ENCODE measurements at places on chromosomes 12 and 14. TPM values are rescaled to one million over a fixed set of nuclear protein-coding genes. Genes with fewer than 3 reads are reported as not detected.

Gene SNW1
- 66.7 TPM for total RNA-seq

DNA sequence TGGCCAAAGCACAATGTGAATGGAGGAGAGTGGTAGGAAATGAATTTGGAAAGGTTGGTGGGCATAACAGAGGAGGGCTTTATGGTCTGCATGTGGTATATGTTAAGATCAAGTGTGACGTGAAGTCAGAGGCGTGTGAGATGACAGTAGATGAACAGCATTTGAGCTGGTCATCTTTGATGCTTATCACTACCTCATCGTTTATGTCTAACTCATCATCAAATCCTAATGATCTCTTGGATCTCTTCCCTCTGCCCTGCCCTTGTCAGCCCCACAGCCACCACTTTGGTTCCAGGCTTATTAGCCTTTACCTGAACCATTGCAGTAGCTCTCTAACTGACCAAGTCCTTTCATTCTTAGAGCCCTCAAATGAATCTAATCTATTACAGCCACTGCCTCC is 132.5 kb downstream of the LLPH start:
- H3K4me1 ChIP-seq = no peaks in the 10 kb centered on the region
- no peak for DNase-seq
- no peaks in the 10 kb centered on the region for H3K27me3 ChIP-seq
- no peak overlapping the region for H3K27ac ChIP-seq

GRCh38 chr12:70278945-70279344 is 35.7 kb downstream of the CNOT2 start:
- H3K36me3 ChIP-seq = no peaks in the 10 kb centered on the region
- no peak overlapping the region for H3K27ac ChIP-seq
- no peaks in the 10 kb centered on the region for H3K27me3 ChIP-seq
- DNase-seq = no peak

Gene KRT79
- total RNA-seq = not detected

DNA sequence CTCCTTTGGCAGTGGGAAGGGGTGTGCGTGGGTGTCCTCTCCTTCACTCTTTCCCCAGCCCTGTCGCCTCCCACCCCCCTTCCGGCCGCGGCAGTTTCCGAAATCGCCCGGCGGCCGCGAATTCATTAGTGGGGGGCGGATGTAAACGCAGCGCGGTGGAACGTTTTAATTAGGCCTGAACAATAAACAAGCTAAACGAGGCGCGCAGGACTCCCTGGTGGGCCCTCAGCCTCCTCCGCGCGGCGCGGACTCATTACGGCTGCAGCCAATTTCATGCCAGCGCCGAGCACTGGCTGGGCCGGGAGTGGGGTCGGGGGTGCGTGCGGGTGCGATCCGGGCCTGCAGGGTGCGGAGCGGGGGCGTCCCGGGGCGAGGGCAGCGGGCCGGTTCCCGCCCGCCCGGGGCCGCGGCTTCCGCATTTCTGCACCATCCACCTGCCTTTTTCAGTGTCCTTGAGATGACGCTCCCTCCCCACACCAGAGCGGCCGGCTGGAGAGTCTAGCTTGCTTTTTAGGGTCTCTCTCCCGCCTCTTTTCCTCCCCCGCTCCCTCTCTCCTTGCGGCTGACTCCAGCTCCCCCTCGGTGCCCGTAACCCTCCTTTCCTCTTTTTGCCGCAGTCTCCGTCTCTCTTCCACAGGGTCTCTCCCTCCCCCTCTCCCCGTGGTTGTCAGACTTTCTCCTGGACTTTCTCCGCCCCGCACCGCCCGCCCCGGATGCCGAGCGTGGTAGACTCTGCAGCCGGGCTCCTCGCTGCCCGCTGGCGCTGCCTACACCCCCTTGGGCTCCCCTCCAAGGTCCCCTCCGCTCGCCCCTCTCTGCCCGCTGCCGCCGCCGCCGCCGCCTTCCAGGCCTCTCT is at the start of gene CISTR:
TSS of gene CISTR (minus strand) at position 644 of the 856 bp plus-strand sequence.
- no peaks in the 10 kb centered on the region for H3K36me3 ChIP-seq
- H3K27me3 ChIP-seq = peaks cover 98% of the 10 kb centered on the region
- no peaks in the 10 kb centered on the region for H3K4me1 ChIP-seq
- H3K4me3 ChIP-seq = peak within 1 kb of the TSS; percentile 41

DNA sequence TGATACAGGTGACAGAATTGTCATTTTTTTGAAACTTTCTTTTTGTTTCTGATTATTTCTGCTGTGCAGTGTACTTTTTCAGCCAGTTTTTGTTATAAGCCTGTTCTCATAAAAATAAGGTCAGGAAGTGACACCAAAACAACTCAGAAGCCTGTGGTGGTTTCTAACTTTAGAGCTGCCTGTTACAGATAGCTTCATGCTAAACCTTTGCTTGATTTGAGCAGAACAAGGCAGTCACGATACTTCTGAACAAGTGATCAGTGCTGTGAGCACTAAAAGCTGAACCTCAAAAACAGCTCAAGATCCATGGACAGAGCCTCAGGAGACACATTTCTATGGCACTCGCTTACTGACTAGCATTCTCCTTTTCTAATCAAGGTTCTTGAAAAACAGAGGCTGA is 82.0 kb downstream of the PRKCH start:
- no peak overlapping the region for H3K4me3 ChIP-seq
- peaks cover 75% of the 10 kb centered on the region for H3K4me1 ChIP-seq

Gene MYO1A
- total RNA-seq = not detected

Gene ATXN3
- total RNA-seq = 41.1 TPM

Gene GYS2
- not detected for total RNA-seq

DNA sequence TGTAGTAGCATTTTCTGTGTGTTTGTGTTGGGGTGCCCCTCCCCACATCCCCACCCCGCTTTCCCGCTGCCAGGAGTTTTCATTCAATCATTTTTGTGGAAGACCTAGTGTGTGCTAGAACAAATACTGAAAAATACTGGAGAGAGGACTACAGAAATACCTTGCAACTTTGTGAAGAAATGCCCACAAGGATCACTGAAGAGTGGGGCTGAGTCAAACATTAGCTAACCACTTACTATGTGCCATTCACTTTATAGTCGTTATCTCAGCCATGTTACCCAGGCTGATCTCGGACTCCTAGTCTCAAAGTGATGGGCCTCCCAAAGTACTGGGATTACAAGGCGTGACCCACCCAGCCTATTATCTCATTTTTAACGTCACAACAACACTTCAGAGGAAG is 559 bp upstream of the LMBR1L start:
- H3K27me3 ChIP-seq = no peaks in the 10 kb centered on the region
- peak overlapping the region; percentile 73 for H3K4me3 ChIP-seq
- peak overlapping the region; percentile 61 for H3K27ac ChIP-seq
- peaks cover 10% of the 10 kb centered on the region for H3K4me1 ChIP-seq

Gene RNASE2
- total RNA-seq = not detected

DNA sequence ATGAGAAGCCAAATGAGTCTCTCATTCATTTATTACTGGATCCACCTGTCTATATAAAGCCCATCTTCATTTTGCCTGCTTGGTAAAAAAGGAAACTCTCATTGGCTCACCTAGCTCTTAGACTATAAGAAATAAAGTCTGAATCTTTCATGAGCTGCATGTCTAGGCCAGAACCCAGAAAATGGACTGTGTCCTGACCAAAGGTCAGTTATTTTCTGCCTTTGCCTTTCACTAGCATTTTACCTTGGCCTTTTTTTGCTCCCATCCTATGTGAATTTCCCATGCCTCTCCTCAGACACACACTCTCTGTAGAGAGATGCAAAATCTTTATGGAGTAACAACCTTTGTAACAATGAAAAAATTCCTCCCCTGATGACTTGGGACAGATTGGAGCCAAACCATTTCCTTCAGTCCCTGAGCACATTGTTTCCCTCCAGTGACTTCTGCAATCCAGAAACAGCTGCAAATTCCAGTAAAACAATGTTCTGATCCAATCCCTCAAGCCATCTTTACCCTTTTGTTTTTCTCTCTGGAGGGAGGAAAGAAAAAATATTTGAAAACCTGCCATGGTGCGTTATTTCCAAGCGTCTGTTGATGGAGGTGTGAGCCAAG is 33.6 kb upstream of the MAP3K9 start:
- H3K27me3 ChIP-seq = no peaks in the 10 kb centered on the region
- no peak overlapping the region for H3K27ac ChIP-seq
- H3K36me3 ChIP-seq = no peaks in the 10 kb centered on the region
- DNase-seq = no peak

GRCh38 chr12:83016991-83017390 is 330.3 kb downstream of the TMTC2 start:
- no peaks in the 10 kb centered on the region for H3K4me1 ChIP-seq
- no peak overlapping the region for H3K27ac ChIP-seq
- no peaks in the 10 kb centered on the region for H3K36me3 ChIP-seq

Gene AHNAK2
- total RNA-seq = 78.0 TPM

GRCh38 chr14:89241934-89242651 is 174.9 kb downstream of the FOXN3 start:
- no peaks in the 10 kb centered on the region for H3K27me3 ChIP-seq
- DNase-seq = no peak
- H3K27ac ChIP-seq = no peak overlapping the region
- H3K4me1 ChIP-seq = peaks cover 8% of the 10 kb centered on the region

DNA sequence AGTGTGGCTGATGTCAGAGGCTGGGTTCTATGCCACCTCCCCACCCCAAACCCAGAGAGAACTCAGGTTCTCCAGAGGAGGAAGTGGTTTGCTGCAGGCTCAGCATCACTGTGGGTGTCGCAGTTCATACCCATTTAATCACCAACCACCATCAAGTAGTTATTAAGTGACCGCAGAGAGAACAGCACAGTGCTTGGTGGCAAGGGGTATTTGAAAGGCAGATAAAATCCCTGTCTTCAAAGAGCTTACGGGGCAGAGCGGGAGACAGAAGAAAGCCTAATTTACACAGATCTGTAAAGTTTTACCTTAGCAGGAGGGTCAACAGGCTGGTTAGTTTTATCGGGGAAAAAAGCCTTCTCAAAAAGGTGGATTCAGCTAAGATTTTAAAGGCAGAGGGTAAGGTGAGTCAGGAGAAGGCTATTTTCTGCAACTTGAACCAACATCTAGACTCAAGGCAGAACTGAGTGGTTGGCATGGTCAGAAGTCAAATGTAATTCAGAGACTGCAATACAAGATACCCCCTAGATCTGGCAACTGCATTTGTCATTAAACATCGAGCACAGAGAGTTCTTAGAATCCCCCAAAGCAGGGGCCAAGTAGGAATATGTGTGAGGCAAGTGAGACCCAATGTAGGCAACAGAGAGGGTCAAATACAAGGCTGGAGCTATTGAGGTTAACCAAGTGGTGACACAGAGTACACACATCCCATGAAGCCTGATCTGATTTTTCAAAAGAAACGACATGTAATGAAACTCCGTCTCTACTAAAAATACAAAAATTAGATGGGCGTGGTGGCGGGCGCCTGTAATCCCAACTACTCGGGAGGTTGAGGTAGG is 13.2 kb downstream of the PXN start:
- no peak overlapping the region for H3K4me3 ChIP-seq
- H3K36me3 ChIP-seq = no peaks in the 10 kb centered on the region
- no peaks in the 10 kb centered on the region for H3K27me3 ChIP-seq
- no peak for DNase-seq
- no peak overlapping the region for H3K27ac ChIP-seq

DNA sequence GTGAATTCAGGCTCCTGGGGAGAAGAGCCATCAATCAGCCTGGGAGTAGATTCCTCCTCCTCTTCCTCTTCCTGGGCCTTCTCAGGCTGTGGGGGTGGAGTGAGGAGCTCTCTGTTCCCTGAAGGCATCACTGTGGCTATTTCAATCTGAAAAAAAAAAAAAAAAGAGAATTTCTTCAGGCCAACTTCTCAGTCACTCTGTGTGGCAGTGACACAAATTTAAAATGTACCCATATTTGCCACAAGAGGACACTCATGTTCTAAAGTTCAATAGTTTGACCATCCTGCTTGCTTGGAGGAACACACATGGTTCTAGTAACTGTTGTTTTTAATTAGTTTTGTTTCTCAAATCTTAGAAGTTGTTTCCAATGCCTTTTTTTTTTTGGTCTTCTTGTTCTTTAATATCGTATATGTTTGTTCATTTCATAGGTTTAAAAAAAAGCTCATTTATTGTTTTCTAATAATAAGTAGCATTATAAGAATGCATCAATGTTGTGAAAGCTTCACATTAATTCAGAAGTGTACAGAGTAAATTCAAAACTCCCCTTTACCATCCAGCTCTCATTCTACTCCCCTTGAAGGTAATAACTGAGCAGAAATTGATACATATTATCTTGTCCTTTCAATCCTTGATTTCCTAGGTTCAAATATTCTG is 23.3 kb upstream of the CCER1 start:
- no peak overlapping the region for H3K4me3 ChIP-seq
- no peaks in the 10 kb centered on the region for H3K27me3 ChIP-seq
- H3K4me1 ChIP-seq = no peaks in the 10 kb centered on the region
- no peak overlapping the region for H3K27ac ChIP-seq
- H3K36me3 ChIP-seq = no peaks in the 10 kb centered on the region

- peak; percentile 34 for DNase-seq
- H3K4me3 ChIP-seq = no peak overlapping the region
- no peak overlapping the region for H3K27ac ChIP-seq
Measured at GRCh38 chr12:43282106-43282505, 269.9 kb downstream of the ADAMTS20 start.

- DNase-seq = no peak
- H3K36me3 ChIP-seq = no peaks in the 10 kb centered on the region
- no peaks in the 10 kb centered on the region for H3K27me3 ChIP-seq
- H3K4me3 ChIP-seq = no peak overlapping the region
Measured at GRCh38 chr12:106839333-106839732, 64.9 kb downstream of the RIC8B start.

- H3K36me3 ChIP-seq = peaks cover 34% of the 10 kb centered on the region
- no peak overlapping the region for H3K4me3 ChIP-seq
- no peak overlapping the region for H3K27ac ChIP-seq
- no peak for DNase-seq
- H3K4me1 ChIP-seq = no peaks in the 10 kb centered on the region
Measured at GRCh38 chr12:64480148-64480547, 28.2 kb downstream of the TBK1 start.

DNA sequence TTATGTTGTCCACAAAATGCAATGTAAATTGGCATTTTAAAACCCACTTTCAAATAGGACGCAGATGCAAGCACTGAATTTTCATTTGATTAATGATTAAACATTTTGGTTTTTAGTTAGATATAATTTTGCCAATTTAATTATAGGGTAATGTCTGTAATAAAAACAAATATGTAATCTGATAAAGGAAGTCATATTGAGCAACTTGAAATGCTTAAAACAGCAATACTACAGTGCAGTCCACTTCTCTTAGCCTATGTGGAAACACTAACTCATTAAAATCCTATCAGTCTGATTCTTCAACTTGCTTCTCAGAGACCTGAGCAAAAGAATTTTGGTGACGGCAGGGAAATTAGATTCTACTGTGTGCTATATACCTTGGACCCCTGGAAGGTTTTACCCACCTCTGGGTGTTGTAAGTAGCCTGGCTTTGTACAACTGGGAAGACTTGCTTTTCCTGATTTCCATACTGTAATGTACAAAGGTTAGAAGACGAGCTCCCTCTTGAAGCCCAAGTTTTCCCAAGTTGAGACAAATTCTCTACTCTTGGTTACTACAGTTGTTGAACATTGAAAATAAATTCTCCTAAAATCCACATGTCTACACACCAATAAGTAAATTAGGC is 4.1 kb downstream of the TRHDE start:
- no peaks in the 10 kb centered on the region for H3K36me3 ChIP-seq
- H3K27me3 ChIP-seq = peaks cover 59% of the 10 kb centered on the region
- H3K27ac ChIP-seq = no peak overlapping the region
- no peaks in the 10 kb centered on the region for H3K4me1 ChIP-seq
- DNase-seq = no peak

- no peak overlapping the region for H3K4me3 ChIP-seq
- peak overlapping the region; percentile 99 for H3K27ac ChIP-seq
- H3K27me3 ChIP-seq = no peaks in the 10 kb centered on the region
- no peaks in the 10 kb centered on the region for H3K36me3 ChIP-seq
Measured at GRCh38 chr12:52944683-52945388, 4.1 kb upstream of the KRT18 start.

All from cardiac muscle cell (in vitro differentiated cells and primary cell).